ENCODE measurements at places on chromosomes 6 and 20. TPM values are rescaled to one million over a fixed set of nuclear protein-coding genes. Genes with fewer than 3 reads are reported as not detected.

The RTEL1 gene
- 12.2 TPM for total RNA-seq

The MUC21 gene
- 721 TPM for total RNA-seq

The BPIFB1 gene
- total RNA-seq = 8.3 TPM

DNA sequence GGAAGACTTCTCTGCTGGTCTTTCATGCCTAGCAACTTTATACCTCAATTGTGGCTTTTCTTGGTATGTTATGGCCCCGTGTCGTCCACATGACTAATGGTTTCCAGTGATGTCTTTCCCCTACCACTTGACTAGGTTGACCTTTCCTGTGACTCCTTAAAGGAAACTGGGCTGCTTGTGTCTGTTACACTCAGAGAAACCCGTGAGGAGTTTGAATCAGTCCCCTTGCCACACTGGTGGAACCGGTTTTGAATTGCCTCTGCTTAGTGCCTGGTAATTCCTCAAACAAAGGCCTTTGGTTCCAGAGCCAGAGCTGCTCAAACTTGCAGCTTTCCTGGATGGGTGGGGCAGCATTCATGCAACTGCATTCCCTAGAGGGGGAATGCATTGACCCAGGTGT, 21.9 kb downstream of the ECT2L start:
- peak; percentile 97 for ATAC-seq

DNA sequence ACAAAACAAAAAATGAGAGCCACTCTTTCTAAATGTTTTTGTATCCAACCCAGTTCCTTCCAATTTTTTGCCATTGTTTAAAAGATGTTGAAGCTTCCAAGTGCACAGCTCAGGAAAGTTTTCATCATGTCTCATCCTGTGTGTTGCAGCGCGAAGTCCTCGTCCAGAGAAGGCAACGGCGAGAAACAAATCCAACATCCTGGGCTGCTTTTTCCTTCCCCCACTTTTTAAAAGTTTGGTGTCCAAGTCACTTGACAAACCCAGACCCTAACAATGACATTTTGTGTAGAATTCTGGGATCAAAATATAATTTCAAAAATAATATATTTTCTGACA, 92.3 kb downstream of the ANKRD60 start:
- no peak for ATAC-seq

GRCh38 chr20:14775778-14776177, 438.4 kb upstream of the FLRT3 start:
- ATAC-seq = peak; percentile 43

- ATAC-seq = no peak
Observed at GRCh38 chr20:19382386-19383340, 170.2 kb downstream of the SLC24A3 start.

DNA sequence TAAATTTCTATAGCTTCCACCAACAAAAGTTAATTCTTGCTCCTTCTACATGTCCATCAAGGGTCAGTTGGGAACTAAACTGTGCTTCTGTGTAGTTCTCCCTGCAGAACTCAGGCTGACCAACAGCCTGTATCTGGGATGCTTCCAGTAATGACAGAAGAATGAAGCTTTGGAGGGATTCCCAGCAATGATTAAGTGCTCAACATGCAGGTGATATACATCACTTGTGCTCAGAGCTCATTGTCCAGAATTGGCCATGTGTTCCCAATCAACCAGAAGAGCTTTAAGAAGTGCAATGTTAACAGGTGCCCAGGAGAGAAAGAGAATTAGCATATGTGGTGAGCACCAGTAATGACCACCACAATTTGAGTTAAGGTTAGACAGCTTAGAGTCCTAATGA, 37.4 kb upstream of the SNRPB2 start:
- ATAC-seq = no peak

DNA sequence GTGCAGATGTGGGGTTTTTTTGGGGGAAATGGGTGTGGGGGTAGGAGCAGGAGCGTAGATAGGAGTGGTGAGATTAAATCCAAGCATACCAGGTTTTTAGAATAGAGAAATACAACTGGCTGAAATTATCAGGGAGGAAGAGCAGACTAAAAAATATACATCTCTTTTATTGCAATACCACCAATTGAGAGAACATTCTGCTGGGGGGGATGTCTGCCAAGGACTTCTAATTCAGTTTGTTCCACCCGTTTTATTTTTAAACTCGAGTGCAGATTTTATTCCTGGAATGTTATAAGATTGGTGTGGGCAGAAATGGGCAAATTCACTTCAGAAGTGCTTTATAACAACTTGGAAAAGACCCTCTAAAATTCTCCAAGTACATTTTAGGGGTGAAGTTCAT, 192.7 kb downstream of the GMPR start:
- ATAC-seq = no peak

DNA sequence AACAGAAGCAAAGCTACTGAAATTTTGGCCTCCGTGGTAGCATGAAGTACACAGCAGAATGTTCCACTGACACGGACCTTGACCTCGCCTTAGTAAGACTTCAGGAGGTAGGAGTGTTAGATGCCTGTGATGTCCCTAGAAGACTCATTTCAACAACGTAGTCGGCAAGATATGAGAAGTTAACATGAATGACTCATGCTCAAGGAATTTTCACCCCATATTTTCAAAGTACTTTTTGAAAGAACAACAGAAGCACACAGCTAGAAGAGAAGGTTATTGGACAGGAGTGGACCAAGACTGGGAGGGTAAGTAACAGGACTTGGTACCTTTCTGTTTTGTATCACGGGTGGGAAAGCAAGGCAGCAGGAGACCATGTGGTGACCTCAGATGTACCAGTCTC, 78.0 kb downstream of the DZANK1 start:
- no peak for ATAC-seq
